ENCODE measurements at places on chromosomes 1 and 21.
A peak's percentile ranks its signal among the peaks of the same experiment; 100 is the strongest.

DNA sequence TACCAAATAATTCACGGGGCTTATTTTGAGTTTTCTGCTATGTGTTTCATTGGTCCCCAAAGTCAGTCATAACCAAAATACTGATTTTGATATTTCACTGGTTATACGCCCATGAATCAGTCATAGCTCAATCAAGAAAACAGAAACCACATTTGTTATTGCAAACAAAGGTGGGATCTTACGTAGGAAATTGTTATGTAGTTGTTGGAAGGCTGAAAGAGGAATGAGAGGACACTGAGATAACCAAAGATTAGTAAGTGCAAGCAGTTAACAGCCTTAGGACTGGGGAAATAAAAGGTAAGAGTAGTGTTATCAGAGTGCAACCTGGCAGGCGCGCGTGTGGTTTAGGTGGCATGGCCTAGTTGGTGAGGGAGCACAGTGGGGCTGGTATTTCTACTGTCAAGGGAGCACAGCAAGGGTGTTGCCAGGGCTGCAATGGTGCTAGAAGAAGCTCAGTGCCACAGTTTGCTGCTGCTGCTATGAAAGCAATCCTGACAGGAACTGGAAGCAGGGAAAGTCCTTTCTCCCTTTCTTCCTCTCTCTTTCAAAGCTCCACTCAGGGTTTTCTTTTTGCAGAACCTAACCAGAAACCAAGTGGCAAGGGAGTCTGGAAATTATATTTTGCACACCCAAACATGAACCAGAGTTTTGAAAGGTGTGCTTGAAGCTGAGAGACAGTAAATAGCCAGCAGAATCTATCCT, 33.7 kb downstream of the RTCA start:
- DNase-seq: no peak

DNA sequence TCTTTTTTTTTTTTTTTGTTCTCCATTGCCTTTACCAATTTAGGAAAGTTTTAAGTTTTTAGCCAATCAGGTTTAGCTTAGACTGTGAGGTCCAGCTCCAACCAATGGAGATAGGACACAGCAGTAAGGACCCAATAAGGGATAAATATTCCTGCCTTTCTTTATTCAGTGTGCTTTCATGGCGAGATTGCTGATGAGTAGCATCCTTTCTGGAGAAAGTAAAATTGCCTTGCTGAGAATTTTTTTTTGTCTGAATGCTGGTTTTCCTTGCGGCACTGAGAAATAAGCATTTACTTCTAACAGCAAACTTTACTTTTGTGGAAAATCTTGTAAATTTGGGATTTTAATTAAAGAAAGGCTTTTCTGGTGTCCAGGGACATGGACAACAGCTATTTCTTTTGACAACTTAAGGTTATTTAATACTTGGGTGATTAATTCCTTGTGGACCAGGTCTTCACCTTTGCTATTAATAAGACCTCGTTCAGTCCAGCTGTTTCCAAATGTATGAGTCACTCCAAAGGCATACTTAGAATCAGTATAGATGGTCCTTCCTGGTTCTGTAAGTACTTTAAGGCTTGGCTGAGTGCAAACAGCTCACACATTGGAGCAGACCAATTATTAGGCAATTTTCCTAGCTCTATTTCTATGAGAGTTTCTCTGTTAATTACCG, 54.1 kb downstream of the SERINC2 start:
- no peak for DNase-seq

DNA sequence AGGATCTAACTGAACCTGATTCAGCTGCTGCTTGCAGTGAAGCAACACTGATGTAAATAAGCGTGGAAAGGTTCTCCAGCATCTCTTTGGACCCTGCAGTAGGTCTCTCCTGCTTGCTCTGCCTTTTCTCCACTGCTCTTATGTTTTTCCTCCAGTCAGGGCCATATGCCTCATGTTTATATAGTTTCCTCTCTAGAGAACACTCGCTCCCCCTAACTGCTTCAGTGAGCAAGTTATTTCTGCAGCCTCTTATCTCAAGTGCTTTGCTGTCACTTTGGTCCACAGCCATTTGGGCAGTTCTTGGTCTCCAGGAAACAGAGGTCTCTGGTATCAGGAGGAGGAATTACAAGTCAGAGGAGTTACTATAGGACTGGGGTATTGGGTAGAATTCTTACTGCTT, 5.3 kb downstream of the PRUNE1 start:
- no peak for DNase-seq

DNA sequence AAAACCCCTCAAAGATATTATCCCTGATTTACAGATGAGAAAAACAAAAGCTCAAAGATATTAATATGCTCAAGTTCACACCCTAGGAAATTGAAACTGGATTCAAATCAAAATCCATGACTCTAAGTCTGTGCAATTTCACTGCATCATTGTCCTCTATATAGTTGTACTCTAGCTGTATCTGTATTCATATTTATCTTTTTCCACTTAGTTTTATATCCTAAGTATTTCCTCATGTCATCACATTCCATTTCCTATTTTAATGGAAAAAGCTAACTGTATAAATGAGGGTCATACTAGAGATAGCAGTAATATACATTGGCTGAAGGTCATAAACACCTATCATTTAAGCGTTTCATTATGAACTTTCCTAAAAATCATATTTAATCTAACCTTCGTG, 42.2 kb upstream of the RALGPS2 start:
- no peak for DNase-seq

GRCh38 chr1:207455183-207455754, 1.1 kb downstream of the CR2 start:
- no peak for DNase-seq

DNA sequence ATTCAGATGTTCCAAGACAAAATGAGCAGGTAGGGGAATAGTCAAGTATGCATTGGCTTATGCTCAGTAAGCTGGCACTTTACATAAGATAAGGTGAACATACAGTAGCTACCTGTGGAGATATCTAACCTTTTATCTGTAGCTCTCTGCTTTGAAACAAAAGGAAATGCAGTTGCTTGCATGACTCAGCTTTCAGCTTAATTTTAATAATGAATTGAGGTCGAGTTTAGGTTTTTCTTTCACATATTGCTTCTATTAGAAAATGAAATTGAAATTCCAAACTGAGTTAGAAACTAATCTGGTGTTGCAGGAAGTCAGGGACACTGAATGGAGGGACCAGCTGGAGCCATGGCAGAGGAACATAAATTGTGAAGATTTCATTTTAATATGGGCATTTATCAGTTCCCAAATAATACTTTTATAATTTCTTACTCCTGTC, 8.3 kb downstream of the FRRS1 start:
- DNase-seq: no peak

- DNase-seq: no peak
Observed at GRCh38 chr1:223429821-223430220, 36.6 kb downstream of the CCDC185 start.

GRCh38 chr1:153251562-153251961, 7.9 kb upstream of the LORICRIN start:
- no peak for DNase-seq

DNA sequence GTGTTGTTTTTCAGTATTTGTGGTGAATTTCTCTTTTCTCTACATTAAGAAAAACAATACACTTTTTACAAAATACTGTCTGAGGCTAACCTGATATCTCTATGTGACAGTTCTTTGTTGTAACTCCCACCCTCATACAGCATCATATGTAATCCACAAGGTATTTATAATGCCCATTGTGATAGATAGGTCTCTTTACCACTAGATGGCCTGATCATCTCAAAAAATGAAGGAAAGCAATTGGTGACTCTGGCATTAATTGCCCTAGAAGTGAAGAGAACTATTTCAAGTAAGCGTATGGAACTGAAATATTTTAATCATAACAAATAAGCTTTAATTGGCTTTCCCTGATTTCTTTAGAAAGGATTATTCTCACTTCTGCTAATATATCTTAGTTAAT, 36.2 kb upstream of the HFM1 start:
- DNase-seq: peak; percentile 15

GRCh38 chr1:86928819-86929218, 14.4 kb downstream of the HS2ST1 start:
- no peak for DNase-seq

- DNase-seq: no peak
Observed at GRCh38 chr1:157000686-157001085, 44.9 kb downstream of the ARHGEF11 start.

GRCh38 chr21:27799861-27800260, 833.0 kb upstream of the ADAMTS5 start:
- no peak for DNase-seq

- no peak for DNase-seq
Observed at GRCh38 chr1:39689635-39690034, 1.6 kb downstream of the HPCAL4 start.

DNA sequence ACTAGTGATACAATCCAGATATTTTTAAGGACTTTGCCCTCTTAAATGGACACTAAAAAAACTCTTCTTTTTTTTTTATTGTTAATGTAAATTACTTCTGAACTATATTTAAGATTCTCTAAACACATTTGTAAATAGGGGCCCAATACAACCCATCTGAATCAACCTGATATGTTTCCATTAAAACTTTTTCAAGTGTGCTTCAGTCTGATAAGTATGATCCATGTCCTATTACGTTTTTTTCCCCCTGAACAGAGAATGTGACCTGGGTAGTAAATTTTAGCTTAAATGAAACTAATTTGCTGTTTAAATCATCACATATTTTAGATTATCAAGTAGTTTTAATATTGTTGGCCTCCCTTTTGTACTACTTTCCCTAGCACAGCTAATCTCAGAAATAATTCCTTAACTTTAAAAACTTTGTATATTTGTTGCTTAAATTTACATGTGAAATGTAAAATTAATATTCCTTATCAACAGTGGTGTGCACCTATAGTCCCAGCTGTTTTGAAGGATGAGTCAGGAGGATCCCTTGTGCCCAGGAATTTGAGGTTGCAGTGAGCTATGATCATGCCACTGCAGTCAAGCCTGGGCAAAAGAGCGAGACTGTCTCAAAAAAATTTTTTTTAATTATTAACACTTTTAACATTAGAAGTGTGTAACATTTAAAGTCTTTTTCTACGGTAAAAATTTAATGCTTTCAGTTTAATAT, 3.0 kb upstream of the PKN2 start:
- DNase-seq: no peak

DNA sequence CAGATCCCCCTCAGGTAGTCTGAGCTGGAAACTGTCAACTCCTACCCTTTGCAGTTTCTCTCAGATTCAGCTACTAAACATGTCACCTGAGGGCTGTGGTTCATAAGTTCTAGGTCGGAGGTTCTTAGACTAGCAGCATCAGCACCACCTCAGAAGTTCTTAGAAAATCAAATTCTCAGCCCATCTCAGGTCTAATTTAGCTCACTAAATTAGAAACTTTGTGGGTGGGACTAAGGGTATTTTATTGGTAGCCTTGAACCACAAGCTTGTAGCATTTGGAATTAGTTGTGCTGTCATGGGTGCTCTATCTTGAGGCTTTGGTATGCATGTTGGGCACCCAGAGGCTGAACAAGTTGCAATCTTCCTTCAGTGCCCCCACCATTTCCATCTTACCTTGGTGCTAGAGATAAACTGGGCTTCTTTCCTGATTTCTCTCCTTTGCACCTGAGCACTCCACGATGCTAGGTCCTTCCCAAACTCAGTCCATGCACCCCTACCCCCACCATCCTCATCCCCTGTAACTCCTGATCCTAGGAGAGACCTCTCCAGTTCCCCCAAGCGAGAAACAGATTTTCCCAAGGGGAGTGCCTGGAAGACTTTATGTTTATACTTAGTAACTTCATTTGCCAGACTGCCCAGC, 54.2 kb downstream of the S1PR1 start:
- DNase-seq: no peak

- no peak for DNase-seq
Observed at GRCh38 chr1:46489638-46490405, at the start of gene DMBX1. Gene DMBX1 (plus strand): TSS chr1:46489836. CDS start chr1:46507011, 17,175 bp downstream.

- DNase-seq: no peak
Observed at GRCh38 chr1:206023695-206024094, at the start of gene CTSE. Gene CTSE (minus strand): TSS chr1:206023895. CDS start chr1:206023791, 104 bp downstream.

DNA sequence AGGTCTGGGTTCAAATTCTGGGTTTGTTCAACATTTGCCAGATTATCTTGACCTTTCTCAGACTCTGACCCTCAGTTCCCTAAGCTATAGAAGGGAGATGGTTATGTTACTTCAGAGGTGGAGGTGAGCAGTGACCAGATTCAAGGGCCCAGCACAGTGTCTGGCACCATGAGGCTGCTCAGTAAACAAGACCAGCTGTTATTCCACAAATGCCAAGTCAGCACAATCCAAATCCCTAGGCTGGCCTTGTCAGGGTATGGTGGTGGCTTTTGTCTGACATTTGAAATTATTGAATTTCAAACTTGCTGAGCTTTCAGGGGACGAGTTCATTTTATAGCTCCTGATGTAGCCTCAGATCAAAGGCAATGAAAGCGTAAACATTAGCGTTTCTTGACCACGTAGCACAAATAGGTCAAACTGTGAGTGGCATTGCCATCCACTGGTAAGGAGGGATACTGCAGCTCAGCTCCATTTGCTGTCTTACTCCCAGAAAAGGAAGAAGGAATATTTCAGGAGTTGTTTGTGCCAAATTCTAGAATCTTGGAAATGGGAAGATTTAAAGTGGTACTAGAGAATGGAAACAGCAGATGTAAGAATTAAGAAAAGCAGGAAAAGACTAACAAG, 94.3 kb upstream of the EDN2 start:
- DNase-seq: no peak

GRCh38 chr1:29279951-29280391, 43.6 kb downstream of the PTPRU start:
- DNase-seq: no peak

GRCh38 chr1:95384567-95384966, 150.6 kb downstream of the RWDD3 start:
- no peak for DNase-seq

DNA sequence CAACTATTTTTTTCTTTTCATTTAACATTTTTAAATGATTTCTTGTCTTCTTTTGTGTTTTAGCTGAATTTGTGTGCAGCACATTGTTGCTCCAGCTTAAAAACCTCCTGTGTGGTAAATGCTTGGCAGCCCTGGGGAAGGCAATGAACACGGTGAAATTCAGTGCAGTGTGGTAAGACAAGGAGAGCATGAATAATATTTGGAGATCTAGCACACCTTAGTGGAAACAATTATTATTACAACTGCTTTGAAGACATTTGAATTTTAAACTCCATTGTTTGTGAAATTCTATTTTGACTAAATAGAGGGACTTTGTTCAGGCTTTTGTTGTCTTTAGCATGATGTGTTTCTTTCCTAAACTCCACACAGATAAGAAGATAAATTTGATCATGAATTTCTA, 242.6 kb upstream of the CXADR start:
- peak; percentile 77 for DNase-seq

- no peak for DNase-seq
Observed at GRCh38 chr1:192747301-192747700, 61.5 kb upstream of the RGS2 start.

GRCh38 chr1:155133799-155134281, 1.8 kb upstream of the SLC50A1 start:
- no peak for DNase-seq

- no peak for DNase-seq
Observed at GRCh38 chr1:39623053-39623452, 16.4 kb downstream of the HEYL start.

- DNase-seq: no peak
Observed at GRCh38 chr1:46543382-46543760, 8.1 kb downstream of the KNCN start.

DNA sequence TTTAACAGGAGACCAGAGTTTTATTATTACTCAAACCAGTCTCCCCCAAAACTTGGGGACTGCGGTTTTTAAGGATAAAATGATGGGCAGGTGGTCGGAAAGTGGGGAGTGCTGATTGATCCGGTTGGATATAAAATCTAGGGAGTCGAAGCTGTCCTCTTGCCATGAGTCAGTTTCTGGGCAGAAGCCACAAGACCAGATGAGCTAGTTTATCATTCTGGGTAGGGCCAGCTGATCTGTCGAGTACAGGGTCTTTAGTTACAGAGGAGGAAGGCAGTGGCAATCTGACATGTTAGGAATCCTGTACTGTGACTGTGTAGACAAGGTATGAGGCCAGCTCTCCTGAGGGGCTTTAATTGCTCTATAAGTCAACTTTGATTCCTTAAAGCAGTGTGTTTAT, 22.9 kb upstream of the FOXE3 start:
- DNase-seq: no peak

Measured in NCI-H526 (cell line).